ENCODE measurements at places on chromosomes 5 and 9.

DNA sequence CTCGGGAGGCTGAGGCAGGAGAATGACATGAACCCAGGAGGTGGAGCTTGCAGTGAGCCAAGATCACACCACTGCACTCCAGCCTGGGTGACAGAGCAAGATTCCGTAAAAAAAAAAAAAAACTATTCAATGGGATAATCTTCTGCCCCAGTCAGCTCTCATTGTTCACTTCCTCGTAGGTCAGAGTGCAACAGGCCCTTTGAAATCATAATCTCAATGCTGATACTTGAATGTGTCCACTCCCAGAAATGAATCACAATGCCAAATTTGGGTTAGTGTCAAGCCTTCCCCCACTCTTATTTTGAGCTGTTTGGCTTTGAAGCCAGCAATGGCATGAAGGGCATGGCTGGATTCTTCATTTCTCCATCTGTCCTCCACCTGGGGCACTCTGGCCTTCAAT is 610.3 kb upstream of the KLF4 start:
- DNase-seq = no peak

- DNase-seq = no peak
These were observed 93.1 kb downstream of the SMIM15 start for GRCh38 chr5:61069150-61069549.

GRCh38 chr5:142684508-142685041 is 1.3 kb downstream of the FGF1 start:
- peak; percentile 78 for DNase-seq

DNA sequence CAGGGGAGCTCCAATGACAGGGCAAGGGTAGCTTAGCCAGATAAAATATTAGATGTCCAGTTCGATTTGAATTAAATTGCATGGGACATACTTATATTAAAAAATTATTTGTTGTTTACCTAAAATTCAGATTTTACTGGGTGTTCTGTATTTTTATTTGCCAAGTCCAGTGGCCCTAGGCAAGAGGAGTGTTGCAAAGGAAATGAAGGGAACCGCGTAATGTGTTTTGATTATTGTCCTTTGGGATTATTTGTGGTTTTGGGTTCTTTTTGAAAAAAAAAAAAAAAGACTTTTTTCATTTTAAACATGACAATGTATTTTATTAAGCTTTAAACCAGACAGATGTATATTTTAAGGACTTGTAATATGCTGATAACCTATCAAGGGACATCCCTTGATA is 179.3 kb downstream of the C9orf152 start:
- no peak for DNase-seq

DNA sequence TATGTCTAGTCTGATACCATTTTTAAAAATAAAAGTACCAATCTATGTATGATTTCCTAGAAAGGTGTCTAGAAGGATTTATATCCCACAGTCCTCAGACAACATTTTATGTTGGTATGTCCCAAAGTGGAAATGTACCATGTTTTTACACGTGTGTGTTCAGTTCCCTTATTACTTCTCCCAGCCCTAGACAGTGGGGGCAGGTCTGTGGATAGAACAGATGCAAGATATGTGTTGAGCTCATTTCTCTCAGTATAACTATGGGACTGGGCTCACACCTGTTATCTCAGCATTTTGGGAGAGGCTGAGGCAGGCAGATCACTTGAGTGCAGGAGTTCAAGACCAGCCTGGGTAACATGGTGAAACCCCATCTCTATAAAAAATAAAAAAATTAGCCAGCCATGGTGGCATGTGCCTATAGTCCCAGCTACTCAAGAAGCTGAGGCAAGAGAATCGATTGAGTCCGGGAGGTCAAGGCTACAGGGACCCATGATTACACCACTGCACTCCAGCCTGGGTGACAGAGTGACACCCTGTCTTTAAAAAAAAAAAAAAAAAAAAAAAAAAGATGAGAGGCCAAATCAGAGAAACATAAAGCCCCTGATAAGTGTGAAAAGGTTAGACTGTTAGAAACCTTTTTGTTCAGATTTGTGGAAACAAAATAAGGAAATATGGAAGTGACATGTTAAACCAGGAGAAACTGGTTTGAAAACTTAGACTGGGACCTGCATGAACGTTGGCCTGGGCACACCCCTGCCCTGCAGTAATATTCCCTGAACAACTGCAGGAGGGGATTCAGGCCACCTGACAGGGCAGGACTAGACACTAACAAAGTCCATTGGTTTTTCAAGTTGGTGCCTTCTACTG is 7.4 kb upstream of the SLC2A8 start:
- DNase-seq = no peak

DNA sequence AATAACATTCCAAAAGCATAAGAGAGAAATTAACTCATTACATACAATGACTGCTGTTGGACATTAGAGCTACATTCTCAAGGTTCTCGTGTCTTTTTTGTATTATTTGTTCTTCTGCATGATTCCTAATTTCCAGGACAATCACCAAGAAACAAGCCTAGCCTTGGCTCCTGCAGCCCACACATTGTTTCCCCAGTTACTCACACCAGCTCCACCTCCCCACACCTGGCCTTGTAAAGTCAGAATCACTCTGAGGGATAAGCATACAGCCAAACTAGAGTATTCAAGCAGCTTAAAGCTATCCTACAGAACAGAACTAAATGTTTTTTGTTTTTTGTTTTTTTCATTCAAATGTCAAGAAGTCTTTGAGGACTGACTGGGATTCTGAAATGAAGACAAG is 189.2 kb downstream of the HINT1 start:
- no peak for DNase-seq

- DNase-seq = no peak
These were observed 144.4 kb downstream of the NSG2 start for GRCh38 chr5:174189654-174190541.

DNA sequence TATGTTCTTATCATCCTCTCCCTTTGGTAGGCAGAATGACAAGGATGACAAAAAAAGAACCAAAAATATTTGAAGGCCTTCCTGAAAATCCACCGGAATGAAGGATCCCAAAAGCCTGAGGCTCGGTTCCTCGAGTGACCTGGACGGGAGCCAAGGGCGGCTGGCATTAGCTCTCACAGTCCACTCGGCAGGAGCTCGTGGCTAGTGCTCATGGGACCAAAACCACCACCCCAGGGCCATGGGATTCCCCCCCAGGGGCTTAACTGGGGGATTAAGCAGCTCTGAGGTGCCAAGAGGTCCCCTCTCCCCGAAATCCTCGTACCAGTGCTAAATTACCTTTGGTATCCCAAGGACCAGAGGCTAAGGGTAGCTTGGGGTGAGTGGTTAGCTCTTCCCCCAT is 586 bp upstream of the PDZD2 start:
- DNase-seq = no peak

GRCh38 chr5:5421149-5421960 is 1.1 kb upstream of the ICE1 start:
- DNase-seq = no peak

DNA sequence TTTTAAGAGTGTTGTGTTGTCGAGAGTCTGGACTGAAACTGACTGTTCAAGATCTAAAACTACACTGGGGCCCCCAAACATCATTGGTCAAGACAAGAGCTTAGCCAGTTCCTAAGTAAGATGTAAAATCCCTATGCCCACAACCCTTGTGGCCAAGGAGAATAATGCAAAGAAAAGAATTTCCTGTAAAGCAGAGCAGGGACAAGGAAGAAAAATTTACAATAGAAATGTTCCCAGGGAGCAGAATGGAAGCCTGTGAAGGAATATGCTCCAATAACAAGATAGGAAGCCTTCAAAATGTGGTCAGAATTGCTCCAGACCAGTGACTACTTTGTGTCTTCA is 20.4 kb downstream of the PPP1R2B start:
- no peak for DNase-seq

- DNase-seq = peak; percentile 78
These were observed 427 bp downstream of the SERINC5 start for GRCh38 chr5:80255431-80255810.

DNA sequence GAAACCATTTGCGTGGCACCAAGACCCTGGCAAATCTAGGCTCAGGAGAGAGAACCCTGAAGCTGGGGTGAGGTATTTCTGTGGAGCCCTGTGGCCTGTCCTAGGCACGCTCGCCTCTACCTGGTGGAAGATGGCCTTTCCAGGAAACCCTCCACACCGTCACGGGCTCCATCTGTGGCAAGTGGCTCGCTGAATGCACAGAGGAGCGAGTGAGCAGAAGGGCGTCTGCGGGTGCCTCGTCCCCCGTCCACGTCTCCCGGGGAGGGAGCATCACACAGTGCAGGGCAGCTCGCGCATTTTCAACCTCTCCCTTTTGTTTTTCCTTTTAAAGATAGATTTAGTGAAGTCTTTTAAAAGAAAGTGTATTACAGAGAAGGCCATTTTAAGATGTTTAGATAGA is 25.3 kb upstream of the RASGEF1C start:
- no peak for DNase-seq

DNA sequence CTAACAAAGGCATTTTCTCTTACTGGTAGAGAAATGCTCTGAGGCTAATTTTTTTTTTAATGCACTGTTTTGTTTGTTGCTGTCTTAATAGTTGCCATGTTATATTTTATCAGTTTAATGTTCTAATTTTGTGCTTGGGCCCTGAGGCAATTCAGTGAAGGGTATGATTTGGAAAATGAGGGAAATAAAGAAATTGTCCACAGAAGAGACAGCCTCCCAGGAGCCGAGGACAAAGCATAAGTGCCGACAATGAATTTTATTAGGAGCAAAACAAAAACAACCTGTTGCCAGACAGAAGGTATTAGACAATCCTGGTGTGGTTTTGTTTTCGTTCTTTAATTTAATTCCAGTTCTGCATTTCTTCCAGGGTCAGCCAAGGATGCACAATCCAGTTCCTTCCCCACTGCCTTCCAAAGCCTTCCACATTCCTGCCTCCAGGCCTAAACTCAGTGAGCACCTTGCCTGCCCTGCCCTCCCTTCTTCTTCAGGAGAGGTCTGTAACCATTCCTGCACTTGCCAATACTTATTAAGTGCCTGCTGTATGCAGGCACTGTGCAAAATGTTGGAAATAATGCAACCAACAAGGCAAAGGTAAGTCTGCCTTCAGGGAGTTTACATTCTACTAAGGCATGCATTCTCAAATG is 4.3 kb upstream of the TCOF1 start:
- no peak for DNase-seq

GRCh38 chr5:41334221-41334620 is 120.9 kb upstream of the C6 start:
- no peak for DNase-seq

- no peak for DNase-seq
These were observed 298.1 kb downstream of the PJA2 start for GRCh38 chr5:109111680-109112079.

DNA sequence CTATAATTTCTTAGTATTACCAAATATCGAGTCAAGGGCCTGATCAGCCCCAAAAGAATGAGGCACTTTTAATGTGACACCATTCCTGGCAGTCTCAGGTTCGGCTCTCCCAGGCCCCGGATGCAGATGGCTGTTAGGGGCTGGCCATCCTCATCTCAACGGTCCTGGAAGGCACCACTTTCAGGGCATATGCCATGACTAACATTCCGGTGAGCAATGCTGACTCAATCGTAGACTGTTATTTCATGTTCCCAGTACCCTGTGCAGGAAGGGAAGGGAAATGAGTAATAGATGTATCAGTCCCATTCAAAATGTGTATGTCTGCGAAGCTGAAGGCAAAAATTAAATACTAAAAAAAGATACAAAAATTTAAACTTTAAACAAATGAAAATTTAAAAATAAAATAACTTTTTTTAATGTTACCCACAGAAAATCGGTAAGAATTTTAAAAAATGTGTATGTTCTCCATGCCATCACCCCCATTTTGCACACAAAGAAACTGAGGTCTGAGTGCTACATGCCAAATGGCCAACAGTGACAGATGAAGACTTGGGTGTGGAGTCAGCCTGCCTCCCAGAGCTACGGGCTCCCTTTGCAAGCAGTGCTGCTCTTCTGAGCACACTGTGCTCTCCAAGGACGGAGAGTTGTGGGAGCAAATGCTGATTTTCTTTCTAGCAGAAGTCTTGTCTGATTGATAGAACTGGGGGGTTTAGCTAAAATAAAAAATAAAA is 79.0 kb downstream of the GLDC start:
- no peak for DNase-seq

GRCh38 chr9:111231801-111232580 is 98.0 kb downstream of the OR2K2 start:
- DNase-seq = no peak

DNA sequence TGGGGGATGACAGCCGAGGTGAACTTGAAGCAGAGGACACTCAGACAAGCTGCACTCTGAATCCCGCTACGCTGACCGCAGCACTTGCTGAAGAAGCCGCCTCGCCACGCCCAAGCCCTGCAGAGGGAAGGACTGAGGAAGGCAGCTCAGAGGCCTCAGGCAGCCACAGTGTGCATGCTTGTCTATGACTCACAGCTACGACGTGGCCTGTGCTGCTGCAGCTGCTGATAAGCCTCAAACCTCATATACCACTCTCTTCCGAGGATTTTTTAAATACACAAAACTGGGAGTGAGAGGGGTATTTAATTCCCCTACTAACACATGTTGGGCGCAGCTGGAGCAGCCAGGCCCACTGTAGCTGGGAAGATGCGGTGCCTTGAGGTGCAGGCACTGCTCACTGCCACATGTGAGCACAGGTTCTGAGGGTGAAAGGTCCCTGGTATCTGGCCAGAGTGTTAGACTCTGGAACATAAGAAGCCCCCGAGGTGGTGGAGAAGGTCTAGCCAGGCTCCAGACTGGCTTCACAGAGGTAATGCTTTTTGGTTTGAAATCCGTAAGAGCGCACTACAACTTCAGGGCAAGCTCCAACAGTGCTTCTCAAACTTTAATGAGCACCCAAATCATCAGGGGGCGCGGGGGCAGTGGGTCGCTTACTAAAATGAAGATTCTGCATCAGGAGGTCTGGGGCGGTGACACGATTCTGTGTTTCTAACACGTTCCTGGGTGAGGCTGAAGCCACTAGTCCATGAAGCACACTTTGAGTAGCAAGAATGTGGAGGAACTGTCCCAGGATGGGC is 196.8 kb downstream of the AUH start:
- no peak for DNase-seq

GRCh38 chr5:171907725-171908343 is 98.6 kb downstream of the FBXW11 start:
- no peak for DNase-seq

DNA sequence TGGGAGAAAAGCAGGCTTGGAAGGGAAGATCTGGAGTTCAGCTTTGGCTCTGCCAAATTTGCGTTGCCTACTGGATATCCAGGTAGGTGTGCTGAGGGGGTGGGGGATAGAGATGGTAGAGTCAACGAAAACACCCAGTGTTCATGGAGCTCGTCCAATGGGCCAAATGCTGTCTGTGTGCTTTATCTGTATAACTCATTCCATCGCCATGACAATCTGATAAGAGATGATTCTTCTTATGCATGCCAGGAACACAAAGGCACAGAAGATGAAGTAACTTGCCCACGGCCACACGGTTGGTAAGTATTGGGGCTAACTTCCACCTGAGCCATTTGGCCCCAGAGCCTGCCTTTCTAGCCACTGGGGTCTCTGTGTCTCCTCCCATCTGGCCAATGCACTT is 53.2 kb downstream of the BOD1 start:
- no peak for DNase-seq
